Pulmonary artery endothelial cell (primary cell): ENCODE measurements at places on chromosomes 7 and 10. TPM values are rescaled to one million over a fixed set of nuclear protein-coding genes. Genes with fewer than 3 reads are reported as not detected.

- no peak for DNase-seq
Measured at GRCh38 chr10:70918851-70919530, 30.6 kb upstream of the PCBD1 start.

DNA sequence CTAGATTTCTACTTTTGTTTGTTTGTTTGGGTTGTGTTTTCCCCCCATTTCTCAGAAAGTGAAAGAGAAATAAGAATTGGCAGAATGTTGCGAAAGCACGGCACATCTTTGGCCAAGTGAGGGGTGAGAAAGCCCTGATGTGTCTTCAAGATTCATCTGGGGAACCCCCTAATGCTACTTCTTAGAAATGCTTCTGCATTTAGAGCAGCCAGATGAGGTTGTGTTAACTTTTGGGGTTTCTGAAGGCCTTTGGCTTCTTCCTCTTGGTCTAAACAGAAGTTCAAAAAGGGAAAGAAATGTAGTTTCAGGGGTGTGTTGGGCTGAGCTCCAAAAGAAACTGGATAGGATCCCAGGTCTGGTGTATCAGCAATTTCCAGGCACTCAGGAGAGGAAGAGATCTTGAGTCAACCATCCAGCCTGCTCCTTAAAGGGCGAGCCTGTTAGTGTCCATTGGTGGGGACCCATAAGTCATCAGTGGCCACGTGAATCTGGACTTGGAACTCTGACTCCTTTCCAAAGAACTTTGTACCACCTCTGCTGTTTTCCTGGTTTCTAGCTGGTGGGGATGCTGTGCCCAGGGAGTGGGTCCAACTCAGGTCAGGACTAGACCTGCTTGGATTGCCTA lies 6.5 kb downstream of the DUSP5 start:
- DNase-seq: peak; percentile 85

GRCh38 chr10:117373823-117374505 lies 1.3 kb downstream of the PDZD8 start:
- no peak for DNase-seq

DNA sequence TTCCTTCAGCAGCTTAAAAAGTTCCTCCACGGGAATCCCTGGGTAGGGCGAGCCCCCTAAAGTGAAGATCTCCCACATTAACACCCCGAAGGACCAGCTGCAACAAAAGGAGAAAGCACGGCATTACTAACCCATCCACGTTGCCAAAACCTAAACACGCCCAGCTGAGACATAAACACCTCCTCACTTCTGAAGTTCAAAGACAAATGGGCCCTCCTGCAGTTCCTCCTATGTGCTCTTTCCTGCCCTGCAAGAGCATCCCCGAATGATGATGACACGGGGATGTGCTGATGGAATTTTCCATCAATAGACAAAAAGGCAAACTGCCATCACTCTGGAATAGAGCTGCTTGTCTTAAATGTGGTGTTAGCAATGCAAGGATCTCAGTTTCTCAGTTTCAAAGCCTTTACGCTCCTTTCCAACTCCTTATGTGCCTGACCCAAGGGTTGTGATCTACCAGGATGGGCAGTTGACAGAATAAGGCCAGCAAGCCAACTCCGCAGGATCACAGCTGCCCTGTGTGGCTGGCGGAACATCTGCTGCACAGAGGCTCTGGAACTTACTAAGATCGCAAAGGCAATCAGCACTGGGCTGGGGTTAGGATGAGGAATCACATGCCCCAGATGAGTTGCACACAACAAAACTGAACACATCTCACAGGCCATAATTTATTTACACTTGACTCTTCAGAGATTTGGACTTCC lies 112.7 kb downstream of the FGFR2 start:
- no peak for DNase-seq

ASNS gene
- total RNA-seq: 8.5 and 17.0 TPM in 2 replicates

- no peak for DNase-seq
Measured at GRCh38 chr7:85828614-85829013, 641.8 kb upstream of the SEMA3D start.

RTKN2 gene
- 0.49 and 0.92 TPM in 2 replicates for total RNA-seq

LRRD1 gene
- total RNA-seq: not detected in 2 replicates

GRCh38 chr7:19920166-19920565 lies 146.7 kb upstream of the TMEM196 start:
- DNase-seq: no peak

- no peak for DNase-seq
Measured at GRCh38 chr7:85074-85882, 107.1 kb upstream of the FAM20C start.

DNA sequence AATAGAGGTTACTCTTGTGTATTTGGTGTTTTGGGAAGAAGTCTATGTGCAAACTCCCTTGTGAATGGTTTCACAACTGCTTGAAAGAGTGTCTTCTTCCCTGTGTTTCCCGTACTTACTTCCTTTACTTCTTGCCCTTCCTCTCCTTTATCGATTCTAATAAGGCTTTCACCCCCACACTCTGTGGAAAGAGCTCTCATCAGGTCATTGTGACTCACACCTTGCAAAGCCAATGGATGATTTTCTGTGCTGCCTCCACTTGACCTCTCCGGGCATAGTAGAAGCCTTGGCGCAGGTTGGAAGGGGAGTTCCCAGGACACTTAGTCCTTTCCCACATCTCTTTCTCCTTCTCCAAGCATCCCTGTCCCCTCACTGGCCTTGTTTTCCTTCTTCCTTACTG lies 6.2 kb upstream of the TSPAN15 start:
- DNase-seq: no peak

DNA sequence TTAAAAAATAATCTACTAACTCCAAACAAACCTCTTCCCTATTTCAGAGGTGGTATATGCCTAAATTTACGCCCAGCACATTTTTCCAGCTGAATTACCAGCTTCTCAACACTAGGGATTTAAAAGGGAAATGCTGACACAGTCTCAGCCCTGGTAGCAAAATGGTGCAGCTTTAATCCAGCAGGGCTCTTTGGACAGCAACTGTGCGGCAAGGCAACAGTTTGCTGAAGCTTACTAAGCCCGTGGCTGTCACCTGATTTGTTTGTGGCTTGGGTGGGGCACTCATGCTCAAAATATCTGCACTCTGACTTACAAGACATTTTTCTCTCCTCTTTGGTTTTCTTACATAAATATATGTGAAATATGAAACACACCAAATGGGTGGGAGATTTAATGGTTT lies 206.7 kb downstream of the POU6F2 start:
- no peak for DNase-seq

- DNase-seq: peak; percentile 15
Measured at GRCh38 chr10:113563306-113564088, 10.6 kb downstream of the HABP2 start.

DNA sequence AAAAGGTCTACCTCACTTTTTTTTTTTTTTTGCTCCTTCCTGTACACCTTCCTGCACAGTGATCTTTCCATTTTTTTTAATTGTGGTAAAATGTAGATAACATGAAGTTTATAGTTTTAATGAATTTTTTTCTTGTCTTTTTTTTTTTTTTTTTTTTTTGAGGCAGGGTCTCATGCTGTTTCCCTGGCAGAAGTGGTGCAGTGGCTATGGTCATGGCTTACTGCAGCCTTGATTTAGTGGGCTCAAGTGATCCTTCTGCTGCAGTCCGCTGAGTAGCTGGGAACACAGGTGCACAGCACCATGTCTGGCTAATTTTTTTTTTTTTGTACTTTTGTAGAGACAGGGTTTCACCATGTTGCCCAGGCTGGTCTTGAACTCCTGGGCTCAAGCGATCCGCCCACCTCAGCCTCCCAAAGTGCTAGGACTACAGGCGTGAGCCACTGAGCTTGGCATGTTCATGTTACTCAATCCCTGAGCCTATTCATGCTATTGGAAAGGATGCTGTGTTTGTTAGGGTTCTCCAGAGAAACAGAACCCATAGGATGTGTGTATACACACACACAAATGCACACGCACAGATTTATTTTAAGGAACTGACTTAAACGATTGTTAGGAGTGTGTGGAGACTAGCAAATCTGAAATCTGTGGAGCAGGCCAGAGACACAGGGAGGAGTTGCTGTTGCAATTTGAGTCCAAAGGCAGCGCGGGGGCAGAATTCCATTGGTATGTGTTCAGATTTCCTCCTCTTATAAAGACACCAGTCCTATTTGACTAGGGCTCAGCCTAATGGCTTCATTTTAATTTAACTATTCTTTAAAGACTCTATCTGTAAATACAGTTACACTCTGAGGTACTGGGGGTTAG lies 29.1 kb downstream of the GALNT11 start:
- no peak for DNase-seq

- DNase-seq: no peak
Measured at GRCh38 chr7:25854059-25854458, 297.9 kb upstream of the NFE2L3 start.

DNA sequence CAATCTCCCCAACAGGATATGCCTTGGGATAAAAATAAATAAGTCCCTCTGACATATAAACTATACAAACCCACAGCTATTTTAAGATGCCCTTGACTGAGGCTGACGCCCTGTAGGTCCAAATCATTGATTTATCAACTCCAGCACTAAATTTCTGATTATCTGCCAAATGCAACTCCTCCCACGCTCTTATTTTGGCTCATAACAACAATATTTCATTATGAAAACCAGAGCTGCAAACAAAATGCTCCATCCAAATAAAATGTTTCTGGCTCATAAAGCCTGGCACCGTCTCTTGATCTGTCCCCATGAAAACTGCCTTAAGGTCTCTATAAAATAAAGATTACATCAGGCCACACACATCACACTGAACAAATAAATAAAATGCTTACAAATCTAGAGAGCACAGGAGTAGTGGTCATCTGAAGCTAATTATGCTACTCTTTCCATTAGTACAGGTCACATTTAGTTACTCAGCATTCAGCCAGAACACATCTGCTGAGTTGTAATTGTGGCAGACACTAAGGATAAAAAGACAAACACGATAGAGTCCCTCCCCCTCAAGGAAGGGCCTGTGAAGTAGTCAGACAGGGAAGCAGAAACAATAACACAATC lies 28.8 kb downstream of the CACUL1 start:
- no peak for DNase-seq

- DNase-seq: no peak
Measured at GRCh38 chr7:99855236-99855635, 21.6 kb downstream of the OR2AE1 start.

VIPR2 gene
- not detected in 2 replicates for total RNA-seq

DNA sequence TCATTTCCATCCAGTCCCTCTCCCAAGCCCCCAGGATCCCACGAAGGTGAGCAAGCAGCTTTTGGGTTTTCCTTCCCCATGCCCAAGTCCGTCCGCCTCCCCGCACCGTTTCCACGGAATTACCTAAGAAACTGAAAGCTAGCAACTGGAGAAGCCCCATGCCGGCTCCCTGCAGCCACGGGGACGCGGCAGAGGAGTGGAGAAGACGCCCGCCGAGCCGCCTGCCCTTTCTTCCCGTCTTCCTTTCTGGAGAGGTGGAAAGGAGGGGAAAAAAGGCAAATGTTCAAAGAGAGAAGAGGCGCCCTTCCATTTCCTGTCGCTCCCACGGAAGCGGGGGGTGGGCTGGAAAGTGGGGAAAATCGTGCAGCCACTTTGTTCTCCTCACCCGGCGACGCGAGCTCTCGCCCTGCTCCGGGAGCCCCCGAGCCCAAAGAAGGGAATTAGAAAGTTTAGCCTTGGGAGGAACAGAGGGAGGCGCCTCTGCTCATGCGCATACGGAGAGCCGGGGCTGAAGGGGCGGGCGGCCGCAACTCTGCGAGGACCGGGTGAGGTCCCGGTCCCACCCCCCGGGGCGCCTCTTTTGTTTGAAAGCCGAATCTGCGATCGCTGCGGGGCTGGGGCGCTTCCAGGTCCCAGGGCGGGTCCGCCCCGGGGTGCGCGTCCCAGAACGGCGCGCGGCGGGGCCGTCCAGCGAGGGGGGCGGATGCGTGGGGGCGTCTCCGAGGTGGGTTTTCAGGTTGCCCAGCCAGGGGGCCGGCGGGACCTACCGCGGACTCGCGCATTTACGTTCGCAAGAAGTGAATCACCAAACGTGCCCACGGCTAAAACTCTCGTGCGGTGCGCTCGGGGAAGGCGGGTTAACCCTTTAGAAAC lies at the start of gene LAMB1:
LAMB1 (minus strand) TSS at position 436 of the 873 bp plus-strand sequence; CDS start at position 160, 276 bp downstream.
- DNase-seq: no peak

DEPP1 gene
- 395 and 438 TPM in 2 replicates for total RNA-seq

- peak; percentile 30 for DNase-seq
Measured at GRCh38 chr10:87531908-87532622, 27.4 kb downstream of the MINPP1 start.

DNA sequence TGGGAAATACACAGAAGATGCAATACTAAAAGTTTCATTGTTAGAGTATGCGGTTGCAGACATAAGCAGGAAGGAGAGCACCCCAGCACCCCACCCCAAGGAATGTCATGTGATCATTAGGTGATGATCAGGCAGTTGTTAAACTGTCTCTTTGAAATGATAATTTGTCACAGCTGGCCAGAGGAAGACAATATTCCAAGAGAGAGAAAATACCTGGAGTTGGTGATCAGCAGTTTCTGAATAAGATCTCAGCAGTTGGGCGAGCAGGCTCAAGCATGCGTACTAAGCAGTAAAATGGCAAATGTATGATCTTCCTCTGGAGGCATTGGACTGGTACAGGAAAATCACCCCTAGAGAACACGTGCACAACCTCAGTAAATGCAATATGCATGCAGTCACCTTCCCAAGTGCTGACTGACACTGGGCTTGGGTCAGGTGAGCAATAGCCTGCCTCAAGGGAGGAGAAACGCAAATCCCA lies 250.1 kb upstream of the MBL2 start:
- no peak for DNase-seq
